ENCODE measurements at places on chromosomes 12 and 14. TPM values are rescaled to one million over a fixed set of nuclear protein-coding genes. Genes with fewer than 3 reads are reported as not detected.

The MFAP5 gene
- total RNA-seq = 297 TPM

The CELA1 gene
- not detected for total RNA-seq

The TMBIM4 gene
- total RNA-seq = 200 TPM

The CNTN1 gene
- 7.6 TPM for total RNA-seq

The NUAK1 gene
- 5.8 TPM for total RNA-seq

Data from sigmoid colon (tissue), 7 donors.